ENCODE measurements at places on chromosomes 2 and 18.

GRCh38 chr2:170227507-170227947, 49.6 kb downstream of the MYO3B start:
- no peak for DNase-seq

DNA sequence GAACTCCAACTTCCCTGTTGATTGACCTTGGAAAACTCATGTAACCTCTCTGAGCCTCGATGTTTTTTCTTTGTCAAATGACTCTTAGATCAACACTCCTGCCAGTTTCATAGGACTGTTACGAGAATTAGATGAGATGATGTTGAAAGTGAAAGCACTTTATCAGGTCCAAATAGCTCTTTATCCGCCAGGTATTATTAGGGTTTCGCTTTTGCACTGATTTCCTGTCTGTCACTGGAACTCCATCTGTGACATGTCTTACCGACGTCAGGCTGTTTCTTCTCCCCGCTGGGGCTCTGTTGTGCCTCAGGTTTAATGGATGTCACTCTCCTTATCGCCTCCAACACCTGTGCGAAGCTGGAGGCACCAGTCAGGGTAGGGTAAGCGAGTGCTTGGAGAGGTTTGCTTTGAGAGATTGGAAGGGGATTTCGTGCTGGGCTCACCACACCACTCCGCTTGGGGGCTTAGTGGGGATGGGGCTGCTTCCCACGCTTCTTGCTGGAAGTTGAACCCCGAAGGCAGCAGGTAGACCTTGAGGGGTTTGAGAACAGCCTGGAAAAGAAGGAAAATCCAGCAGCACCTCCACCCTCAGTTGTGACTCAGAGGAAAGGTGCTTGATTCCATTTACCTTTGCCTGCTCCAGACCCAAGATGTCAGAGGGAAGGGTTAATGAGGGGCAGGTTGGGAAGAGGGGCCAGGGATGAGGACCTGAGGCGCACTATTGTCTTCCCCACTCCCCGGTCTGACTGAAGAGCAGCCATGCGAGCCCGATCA, 4.3 kb downstream of the GAD1 start:
- DNase-seq, result peak; percentile 29

- DNase-seq, result no peak
These were observed 179.3 kb downstream of the ZNF516 start for GRCh38 chr18:76315722-76316230.

DNA sequence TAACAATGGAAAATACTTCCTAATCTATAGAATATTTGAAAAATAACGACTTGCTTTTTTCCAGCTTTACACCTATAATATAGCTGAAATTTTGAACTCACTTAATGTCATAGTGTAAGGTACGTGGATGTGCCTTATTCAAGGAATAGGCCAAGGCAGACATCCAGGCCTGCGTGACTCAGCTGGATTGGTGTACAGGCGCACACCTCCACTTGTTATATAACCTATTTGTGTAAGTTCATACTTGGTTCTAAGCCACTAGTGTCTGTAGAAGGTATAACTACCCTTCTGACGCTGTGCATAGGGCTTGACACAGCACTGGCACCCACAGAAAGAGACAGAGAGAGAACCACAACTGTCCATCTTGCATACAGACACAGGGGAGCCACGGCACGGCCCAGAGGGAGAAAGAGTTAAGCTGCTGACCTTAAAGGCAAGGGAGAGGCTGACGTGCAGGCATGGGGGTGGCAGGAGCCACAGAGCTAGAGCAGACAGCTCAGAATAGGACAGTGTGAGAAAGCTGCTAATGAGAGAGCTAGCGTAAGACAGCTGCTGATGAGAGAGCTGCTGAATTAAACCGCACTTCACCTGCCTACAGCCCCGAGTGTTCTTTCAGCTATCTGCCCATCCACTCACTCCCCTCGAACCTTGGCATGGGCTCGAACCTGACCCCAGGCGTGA, 16.1 kb downstream of the CCDC178 start:
- no peak for DNase-seq

GRCh38 chr18:24922491-24922890, 429.5 kb downstream of the ZNF521 start:
- no peak for DNase-seq

GRCh38 chr2:103135679-103136078, 373.8 kb downstream of the TMEM182 start:
- no peak for DNase-seq

GRCh38 chr2:154370873-154371272, 327.6 kb upstream of the KCNJ3 start:
- no peak for DNase-seq

DNA sequence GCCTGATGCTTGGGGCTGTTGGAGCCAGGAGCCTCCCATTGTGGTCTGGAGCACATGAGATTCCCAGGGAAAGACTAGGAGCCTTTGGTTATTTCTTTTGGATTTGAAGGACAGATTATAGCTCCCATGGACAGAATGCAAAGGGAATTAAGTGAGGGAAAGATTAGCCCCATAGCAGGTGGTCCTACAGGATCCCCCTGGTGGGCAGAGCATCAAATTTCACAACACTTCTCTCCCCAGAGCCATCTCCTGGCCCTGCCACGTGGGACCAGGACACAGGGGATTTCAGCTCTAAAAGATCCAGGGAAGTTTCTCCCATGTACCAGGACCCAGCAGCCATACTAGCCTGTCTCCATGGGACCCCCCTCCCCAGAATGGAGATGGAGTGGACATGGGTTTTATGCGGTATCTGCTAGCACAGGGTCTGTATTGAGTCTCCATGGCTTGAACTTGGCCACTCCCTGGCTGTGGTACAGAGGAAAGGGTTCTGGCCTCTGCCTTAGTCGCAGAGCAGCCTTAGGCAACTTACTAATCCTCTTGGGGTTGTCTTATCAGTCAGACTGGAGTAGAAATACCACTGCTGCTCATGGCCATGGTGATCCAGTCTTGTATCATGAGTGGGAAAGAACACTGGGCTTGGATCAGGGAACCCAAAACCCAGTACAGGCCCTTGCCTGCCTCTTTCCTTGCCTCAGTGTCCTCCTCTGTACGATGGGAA, 6.8 kb upstream of the PLB1 start:
- no peak for DNase-seq

GRCh38 chr2:163752267-163752666, 16.5 kb upstream of the FIGN start:
- no peak for DNase-seq

DNA sequence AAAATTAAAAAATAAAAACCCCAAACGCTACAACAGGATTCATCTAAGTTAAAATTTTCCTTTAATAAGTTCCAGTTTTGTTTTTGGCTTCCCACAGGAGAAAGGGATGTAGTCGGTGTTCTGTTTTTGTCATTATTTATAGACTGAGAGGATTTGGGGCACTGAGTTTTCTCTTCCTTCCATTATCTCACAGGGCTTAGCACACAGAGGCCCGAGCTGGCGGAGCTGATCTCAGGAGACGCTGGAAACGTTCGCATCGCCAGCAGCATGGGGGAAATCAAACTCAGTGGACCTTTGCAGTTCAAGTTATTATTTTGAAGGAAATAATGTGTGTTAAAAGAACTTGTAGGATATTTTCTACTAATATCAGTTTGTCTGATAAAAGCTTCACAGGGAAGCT, 669.7 kb upstream of the SALL3 start:
- DNase-seq, result no peak

DNA sequence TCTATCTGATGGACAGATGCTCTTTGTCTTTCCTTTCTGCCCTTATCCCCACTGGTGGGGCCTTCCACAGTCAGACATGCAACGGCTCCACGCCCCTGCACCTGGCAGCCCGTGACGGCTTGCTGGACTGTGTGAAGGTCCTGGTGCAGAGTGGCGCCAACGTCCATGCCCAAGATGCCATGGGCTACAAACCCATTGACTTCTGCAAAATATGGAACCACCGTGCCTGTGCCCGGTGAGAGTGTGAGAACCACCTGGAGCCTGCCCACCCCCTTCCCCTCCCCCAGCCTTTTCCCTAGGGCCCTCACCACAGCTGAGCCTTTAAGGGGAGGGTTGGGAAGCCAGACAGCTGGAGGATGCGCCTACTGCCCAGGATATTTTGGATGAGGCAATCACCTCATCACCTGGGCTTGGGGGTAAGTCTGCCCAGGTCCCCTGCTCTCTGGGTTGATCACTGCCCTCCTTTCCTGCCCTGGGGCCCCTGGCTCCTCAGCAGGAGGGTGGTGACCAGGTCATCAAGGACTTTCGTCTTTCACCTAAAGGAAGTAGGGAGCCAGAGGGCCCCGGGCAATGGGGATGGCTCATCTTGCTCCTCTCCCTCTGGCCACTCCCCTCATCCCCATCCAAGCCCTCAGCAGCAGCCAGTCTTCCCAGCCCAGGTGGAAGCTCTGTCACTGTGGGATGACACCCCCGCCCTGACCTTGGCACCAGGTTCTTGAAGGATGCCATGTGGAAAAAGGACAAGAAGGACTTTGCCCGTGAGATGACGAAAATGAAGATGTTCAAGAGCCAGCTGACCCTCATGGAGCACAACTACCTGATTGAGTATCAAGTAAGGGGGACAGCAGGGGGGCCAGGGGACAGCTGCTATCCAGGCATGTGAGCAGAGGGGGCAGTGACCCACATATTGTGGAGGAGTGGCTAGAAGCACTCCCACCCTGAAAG, 3.7 kb downstream of the ANKRD53 start:
- DNase-seq, result no peak

DNA sequence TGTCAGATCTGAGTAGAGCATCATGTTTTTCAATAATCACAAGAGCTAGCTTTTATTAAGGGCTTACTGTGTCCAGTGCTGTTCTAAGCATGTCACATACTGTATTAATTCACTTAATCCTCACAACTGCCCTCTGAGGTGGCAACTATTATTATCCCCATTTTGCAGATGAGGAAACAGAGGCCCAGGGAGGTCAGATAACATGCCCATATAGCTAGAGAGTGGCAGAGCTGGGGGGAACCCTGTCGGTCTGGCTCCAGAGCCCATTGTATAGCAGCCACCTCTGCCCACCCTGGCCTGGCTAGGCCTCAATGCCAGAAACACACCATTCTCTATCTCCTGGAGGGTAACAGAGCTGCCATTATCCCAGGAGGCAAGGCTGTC, 113.2 kb downstream of the B3GNT2 start:
- no peak for DNase-seq

DNA sequence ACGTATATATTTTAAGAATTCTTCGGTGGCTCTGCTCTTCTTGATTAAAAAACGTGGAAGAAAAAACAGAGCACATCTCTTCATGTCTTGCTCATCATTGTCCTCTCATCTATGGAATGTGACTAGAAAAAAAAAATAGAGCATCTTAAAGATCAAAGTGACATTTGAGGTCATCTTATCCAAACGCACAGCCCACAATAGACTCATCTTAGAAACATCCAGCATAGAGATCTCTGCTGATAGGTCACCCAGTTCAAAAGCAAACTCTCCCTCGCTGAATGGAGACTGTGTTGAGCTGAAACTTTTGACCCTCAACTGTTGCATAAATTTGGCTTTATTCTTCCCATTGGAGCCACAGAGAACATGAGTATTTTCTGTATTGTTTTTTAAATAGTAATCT, 65.2 kb downstream of the CMPK2 start:
- no peak for DNase-seq
